ENCODE measurements at places on chromosomes 1 and 21. TPM values are rescaled to one million over a fixed set of nuclear protein-coding genes. Genes with fewer than 3 reads are reported as not detected.

Gene ATAD3B
- 37.8 TPM for total RNA-seq

Gene AIRE
- total RNA-seq, result 0.17 TPM

- DNase-seq, result no peak
Measured at GRCh38 chr1:226406401-226406881, 1.5 kb downstream of the PARP1 start.

DNA sequence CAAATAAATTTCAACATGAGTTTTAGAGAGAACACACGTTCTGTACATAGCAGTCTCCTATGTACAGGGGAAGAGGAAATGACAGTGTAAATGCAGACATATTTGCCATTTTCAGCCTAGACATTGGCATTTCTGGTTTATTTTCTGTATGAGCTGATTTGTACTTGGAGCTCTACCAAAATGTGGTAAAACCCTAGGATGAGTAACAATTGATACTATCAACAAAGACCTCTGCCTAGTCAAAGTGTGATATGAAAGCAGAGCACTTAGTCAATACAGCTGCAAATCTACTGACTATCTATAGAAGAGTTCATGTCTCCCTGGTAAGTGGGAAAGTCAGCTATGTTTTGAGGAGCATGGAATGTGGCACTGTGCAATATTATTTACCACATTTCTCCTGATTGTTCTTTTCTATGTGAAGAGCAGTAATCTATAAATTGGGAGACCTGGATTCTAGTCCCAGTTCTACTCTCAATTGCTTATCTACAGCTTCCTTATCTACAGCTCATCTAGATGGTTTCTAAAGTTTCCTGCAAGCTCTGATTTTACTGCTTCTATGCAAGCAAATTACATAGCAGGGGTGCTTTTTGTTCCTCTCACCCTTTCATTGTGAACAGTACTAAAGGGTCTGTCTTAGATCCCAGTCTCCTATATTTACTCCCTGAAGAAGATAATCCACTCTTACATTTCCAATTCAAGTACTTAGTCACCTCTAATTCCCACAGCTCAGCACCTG, 334.2 kb downstream of the NTNG1 start:
- DNase-seq, result no peak

GRCh38 chr1:202046227-202046626, 35.8 kb downstream of the ELF3 start:
- no peak for DNase-seq

DNA sequence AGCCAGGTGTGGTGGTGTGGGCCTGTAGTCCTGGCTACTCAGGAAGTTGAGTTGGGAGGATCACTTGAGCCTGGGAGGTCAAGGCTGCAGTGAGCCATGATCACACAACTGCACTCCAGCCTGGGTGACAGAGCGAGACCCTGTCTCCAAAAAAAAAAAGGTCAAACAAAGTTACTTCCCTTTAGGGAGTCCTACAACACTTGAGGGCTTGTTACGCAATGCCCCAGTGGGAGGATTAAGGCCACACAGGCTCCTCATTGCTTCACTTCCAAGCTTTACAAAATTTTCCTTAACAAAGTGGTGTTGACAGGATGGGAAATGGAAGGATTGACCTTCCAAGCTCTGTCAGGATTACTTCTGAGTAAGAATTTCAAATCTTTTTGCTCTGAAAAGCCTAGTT, 6.2 kb upstream of the EXTL1 start:
- no peak for DNase-seq

DNA sequence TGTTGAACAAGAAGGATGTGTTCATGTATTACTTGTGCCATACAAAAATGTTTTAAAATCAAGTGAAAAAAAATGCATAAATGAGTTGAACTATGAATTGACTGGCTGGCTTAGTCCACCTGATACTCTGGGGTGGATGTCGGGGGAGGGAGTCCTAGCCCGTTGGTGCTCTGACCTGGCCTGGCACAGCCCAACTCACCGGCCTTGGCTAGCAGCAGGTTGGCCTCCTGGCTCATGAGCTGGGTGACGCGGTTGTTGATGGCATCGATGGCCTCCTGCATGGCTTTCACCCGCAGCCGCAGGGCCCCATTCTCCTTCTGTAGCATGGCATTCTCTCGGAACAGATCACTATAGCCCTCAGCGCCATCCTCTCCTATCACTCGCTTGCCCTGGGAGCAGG, 21.6 kb downstream of the KIF21B start:
- DNase-seq, result no peak

GRCh38 chr1:210294999-210295745, 33.5 kb upstream of the HHAT start:
- no peak for DNase-seq

Measured in kidney epithelial cell (primary cell).